ENCODE measurements at places on chromosomes 2 and 18. TPM values are rescaled to one million over a fixed set of nuclear protein-coding genes. Genes with fewer than 3 reads are reported as not detected.

DNA sequence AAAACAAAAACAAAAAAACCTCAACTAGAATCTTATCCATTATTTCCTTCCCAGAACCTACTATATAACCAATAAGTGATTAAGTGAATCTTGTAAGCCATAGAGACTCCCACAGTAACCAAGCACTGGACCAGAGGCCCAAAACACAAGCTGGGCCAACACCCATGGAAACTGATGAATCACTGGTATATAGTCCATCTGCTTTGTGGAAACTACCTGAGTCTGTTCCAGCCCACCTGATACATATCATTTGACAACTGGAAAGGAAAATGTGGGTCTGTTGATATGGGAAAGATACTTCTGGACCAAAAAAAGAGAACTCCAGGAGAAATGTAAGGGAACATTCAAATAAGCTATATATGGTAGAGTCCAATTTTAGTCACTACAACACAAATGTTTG is 252.8 kb downstream of the MREG start:
- no peaks in the 10 kb centered on the region for H3K4me1 ChIP-seq
- no peaks in the 10 kb centered on the region for H3K27me3 ChIP-seq
- H3K36me3 ChIP-seq, result no peaks in the 10 kb centered on the region
- DNase-seq, result no peak
- no peak overlapping the region for H3K4me3 ChIP-seq
- H3K27ac ChIP-seq, result no peak overlapping the region

- no peak overlapping the region for H3K4me3 ChIP-seq
- H3K27me3 ChIP-seq, result no peaks in the 10 kb centered on the region
- no peak overlapping the region for H3K27ac ChIP-seq
- no peak for DNase-seq
- H3K4me1 ChIP-seq, result no peaks in the 10 kb centered on the region
Measured at GRCh38 chr2:178811901-178812300, 4.7 kb upstream of the TTN start.

DNA sequence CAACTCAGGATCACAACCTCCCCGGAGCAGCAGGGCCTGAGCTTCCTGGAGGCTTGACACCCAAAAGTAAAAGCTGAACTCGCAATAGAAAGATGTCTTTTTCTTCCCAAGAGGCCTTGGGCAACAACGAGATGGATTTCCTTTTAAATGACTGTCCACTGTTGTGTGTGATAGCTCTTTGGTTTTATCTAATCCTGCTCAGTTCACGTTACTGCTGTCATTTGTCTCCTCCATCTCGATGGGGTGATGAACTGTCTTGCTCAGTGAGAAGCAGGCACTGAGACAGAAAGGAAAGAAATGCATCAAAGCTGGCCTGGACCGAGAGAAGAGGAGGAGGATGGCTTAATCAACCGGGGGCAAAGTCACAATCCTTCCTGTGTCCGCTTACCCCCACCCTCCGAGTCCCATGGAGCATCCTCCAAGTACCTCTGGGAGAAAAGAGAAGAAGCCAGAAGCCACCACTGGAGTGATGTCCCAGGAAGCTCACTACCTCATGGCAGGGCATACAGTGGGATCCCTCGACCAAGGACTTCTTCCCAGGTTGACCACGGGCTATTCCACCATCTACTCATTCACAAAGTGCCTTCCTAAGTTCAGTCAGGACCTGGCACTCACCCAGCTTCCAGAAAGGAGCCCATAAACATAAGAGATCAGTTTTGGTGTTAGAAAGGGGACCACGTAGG is 68.5 kb downstream of the GALNT14 start:
- no peaks in the 10 kb centered on the region for H3K27me3 ChIP-seq
- no peak overlapping the region for H3K27ac ChIP-seq
- no peaks in the 10 kb centered on the region for H3K36me3 ChIP-seq
- peaks cover under 1% of the 10 kb centered on the region for H3K4me1 ChIP-seq
- DNase-seq, result no peak
- H3K4me3 ChIP-seq, result no peak overlapping the region

- peaks cover 28% of the 10 kb centered on the region for H3K27me3 ChIP-seq
- H3K27ac ChIP-seq, result no peak within 1 kb of the TSS
- peak within 1 kb of the TSS; percentile 90 for H3K4me3 ChIP-seq
- peak; percentile 94 for DNase-seq
Measured at GRCh38 chr2:159904127-159904958, 106.3 kb upstream of the CD302 start.

GRCh38 chr2:178449700-178450523 is 1.1 kb downstream of the PRKRA start:
- peaks cover 21% of the 10 kb centered on the region for H3K36me3 ChIP-seq
- DNase-seq, result no peak
- H3K27ac ChIP-seq, result peak overlapping the region; percentile 94
- peaks cover 9% of the 10 kb centered on the region for H3K4me1 ChIP-seq
- H3K27me3 ChIP-seq, result no peaks in the 10 kb centered on the region

GRCh38 chr18:39635966-39636365 is 2070.4 kb upstream of the CELF4 start:
- peaks cover 4% of the 10 kb centered on the region for H3K4me1 ChIP-seq
- H3K27ac ChIP-seq, result no peak overlapping the region
- H3K4me3 ChIP-seq, result no peak overlapping the region
- no peaks in the 10 kb centered on the region for H3K27me3 ChIP-seq
- H3K36me3 ChIP-seq, result no peaks in the 10 kb centered on the region

DNA sequence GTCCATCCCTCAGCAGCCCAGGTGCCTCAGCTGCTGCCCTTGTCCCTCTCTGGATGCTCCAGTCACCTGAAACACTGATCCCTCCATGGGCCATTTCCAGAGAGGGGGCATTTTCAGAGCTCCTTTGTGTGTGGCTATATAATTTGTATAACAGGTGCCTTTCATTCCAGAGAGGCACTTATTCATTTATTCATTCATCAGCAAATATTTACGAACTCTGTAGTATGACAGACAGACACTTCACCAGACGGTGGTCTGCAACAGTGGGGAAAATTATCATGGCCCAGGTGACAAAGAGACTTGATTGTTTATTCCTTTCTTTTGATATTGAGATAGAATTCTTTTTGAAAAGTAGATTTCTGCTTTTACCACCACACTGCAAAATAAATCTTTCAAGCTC is 361.7 kb downstream of the TMEM182 start:
- H3K4me3 ChIP-seq, result no peak overlapping the region
- H3K36me3 ChIP-seq, result no peaks in the 10 kb centered on the region
- H3K27me3 ChIP-seq, result no peaks in the 10 kb centered on the region
- no peak overlapping the region for H3K27ac ChIP-seq
- H3K4me1 ChIP-seq, result no peaks in the 10 kb centered on the region
- no peak for DNase-seq

DNA sequence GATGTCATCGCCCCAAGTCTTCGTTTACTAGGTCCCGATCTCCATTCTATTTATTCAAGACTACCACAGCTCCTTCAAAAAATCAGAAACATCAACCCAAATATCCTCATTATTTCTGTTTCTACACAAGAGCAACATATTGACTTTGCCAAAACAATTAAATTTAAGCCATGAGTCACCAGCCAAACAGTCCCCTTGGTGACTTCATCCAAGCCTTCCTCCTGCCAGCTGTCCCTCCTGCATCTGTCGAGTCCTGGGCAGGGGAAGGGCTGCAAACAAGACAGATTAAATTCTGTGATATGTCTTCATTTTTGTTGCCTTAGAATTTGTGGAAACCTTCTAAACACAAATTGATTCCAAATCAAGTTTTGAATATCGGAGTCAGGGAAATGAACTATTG is 110.3 kb downstream of the SP3 start:
- H3K36me3 ChIP-seq, result no peaks in the 10 kb centered on the region
- H3K4me1 ChIP-seq, result no peaks in the 10 kb centered on the region
- no peaks in the 10 kb centered on the region for H3K27me3 ChIP-seq
- H3K4me3 ChIP-seq, result no peak overlapping the region
- DNase-seq, result no peak

- H3K27ac ChIP-seq, result no peak overlapping the region
- DNase-seq, result peak; percentile 11
- no peaks in the 10 kb centered on the region for H3K36me3 ChIP-seq
- no peaks in the 10 kb centered on the region for H3K27me3 ChIP-seq
- H3K4me1 ChIP-seq, result peaks cover 17% of the 10 kb centered on the region
Measured at GRCh38 chr18:22455425-22456115, 37.9 kb upstream of the CTAGE1 start.

DNA sequence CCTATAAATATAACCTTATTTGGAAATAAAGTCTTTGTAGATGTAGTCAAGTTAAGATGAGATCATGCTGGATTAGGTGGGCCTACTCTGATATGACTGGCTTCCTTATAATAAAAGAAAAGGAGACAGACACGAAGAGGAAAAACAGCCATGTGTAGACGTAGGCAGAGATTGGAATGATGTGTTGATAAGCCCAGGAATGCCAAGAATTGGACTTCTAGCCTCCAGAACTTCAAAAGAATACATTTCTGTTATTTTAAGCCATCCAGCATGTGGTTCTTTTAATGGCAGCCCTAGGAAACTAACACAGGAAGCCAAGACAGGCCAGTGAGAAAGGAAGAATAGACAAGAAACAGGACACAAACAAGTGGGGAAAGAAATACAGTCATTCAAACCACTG is 68.6 kb downstream of the NYAP2 start:
- no peaks in the 10 kb centered on the region for H3K27me3 ChIP-seq
- H3K27ac ChIP-seq, result no peak overlapping the region
- no peak overlapping the region for H3K4me3 ChIP-seq
- peaks cover 19% of the 10 kb centered on the region for H3K4me1 ChIP-seq

- H3K36me3 ChIP-seq, result no peaks in the 10 kb centered on the region
- H3K27me3 ChIP-seq, result no peaks in the 10 kb centered on the region
- no peak overlapping the region for H3K27ac ChIP-seq
- H3K4me3 ChIP-seq, result no peak overlapping the region
- DNase-seq, result no peak
Measured at GRCh38 chr2:103132536-103133217, 370.8 kb downstream of the TMEM182 start.

- H3K36me3 ChIP-seq, result no peaks in the 10 kb centered on the region
- no peaks in the 10 kb centered on the region for H3K27me3 ChIP-seq
- H3K4me1 ChIP-seq, result peaks cover 17% of the 10 kb centered on the region
- 0 out of 2 replicates have a peak overlapping the region, but pooled peaks have one; percentile 68 for H3K27ac ChIP-seq
Measured at GRCh38 chr18:50879302-50880118, 592 bp downstream of the ME2 start.

DNA sequence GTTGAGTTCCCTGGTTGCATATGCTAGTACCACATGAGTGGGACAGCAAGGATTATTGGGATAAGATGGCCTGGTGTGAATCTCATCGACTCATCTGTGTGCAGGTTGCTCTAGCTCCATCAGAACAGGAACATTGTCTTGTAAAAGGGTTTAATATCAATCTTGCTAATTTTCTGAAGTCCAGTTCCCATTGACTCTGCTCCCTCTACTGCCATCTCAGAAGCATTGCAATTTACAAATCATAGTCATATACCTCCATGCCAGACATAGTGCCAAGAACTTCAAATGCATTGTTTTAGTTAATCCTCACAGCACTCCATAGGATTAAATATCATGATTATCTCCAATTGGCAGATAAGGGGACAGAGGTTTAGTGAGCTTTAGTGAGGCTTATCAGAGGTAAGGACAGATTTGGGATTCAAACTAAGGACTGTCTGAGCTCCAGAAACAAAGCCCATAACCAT is 4.8 kb upstream of the STAT4 start:
- no peak overlapping the region for H3K4me3 ChIP-seq
- H3K27ac ChIP-seq, result no peak overlapping the region
- H3K36me3 ChIP-seq, result no peaks in the 10 kb centered on the region
- no peaks in the 10 kb centered on the region for H3K4me1 ChIP-seq
- DNase-seq, result no peak

DNA sequence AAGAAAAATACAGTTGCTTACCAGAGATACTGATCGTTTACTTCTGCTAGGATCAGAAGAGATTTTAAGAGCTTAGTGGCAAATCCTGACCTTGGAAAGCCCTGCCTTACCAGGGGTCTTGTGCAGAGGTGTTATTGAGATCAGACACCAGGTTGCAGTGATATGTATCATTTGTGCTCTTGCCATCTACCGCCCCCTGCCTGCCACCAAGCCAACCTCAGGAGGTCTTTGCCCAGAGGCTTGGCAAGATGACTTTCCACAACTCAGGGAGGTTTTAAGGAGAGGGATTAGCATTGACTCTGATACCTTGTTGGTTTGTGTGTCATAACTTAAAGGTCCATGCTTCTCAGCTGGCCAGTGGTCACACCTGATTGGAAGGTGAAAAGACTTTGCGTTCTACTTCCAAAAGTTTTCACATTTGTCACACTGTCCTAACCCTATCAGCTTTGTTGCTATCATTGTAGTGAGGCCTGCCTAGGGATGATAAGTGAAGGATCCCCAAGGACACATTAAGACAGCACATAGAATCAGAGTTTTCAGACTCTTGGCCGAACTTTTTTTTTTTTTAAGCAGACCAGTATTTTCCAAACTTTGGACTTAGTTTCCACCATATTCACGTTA is 46.2 kb upstream of the MGAT5 start:
- no peaks in the 10 kb centered on the region for H3K27me3 ChIP-seq
- DNase-seq, result peak; percentile 78
- peaks cover 48% of the 10 kb centered on the region for H3K4me1 ChIP-seq

DNA sequence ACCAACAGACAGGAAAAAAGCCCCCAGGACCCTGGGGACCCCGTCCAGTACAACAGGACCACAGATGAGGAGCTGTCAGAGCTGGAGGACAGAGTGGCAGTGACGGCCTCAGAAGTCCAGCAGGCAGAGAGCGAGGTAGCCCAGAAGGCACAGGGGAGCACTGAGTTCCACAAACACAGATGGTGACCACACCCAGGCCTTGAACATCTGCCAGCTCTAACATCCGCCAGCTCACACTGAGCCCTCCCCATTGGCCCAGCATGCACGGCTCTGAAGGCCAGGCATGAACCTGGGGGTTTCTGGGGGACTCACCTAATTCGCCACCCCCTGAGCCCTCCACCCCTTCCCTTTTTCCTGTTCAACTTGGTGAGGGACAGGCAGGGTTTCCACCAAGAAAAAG is 25.6 kb upstream of the PRLH start:
- no peaks in the 10 kb centered on the region for H3K4me1 ChIP-seq
- H3K27ac ChIP-seq, result no peak overlapping the region
- no peak for DNase-seq
- H3K4me3 ChIP-seq, result no peak overlapping the region
- no peaks in the 10 kb centered on the region for H3K27me3 ChIP-seq

GRCh38 chr18:77207540-77207939 is 42.1 kb upstream of the GALR1 start:
- peak; percentile 73 for DNase-seq
- no peaks in the 10 kb centered on the region for H3K4me1 ChIP-seq
- H3K27me3 ChIP-seq, result no peaks in the 10 kb centered on the region
- no peak overlapping the region for H3K27ac ChIP-seq
- no peak overlapping the region for H3K4me3 ChIP-seq

Gene IL36B
- total RNA-seq, result not detected

Gene B4GALT6
- total RNA-seq, result 33.8 TPM

Gene FAM237A
- total RNA-seq, result not detected

Gene CDK15
- total RNA-seq, result not detected

Gene KLHL41
- total RNA-seq, result not detected

Gene TEKT4
- not detected for total RNA-seq

Gene SP140
- 0.24 TPM for total RNA-seq

Gene SERPINB3
- total RNA-seq, result not detected

Gene METTL21A
- total RNA-seq, result 92.8 TPM

Gene EMILIN1
- total RNA-seq, result 4.8 TPM

Gene MDH1
- total RNA-seq, result 294 TPM

Gene G6PC2
- not detected for total RNA-seq
